ENCODE measurements at places on chromosomes 4 and X. TPM values are rescaled to one million over a fixed set of nuclear protein-coding genes. Genes with fewer than 3 reads are reported as not detected.

F8A2 gene
- total RNA-seq: not detected

PASD1 gene
- total RNA-seq: not detected

ADH1B gene
- not detected for total RNA-seq

PLAC8 gene
- 41.2 TPM for total RNA-seq

SOWAHB gene
- total RNA-seq: not detected

AR gene
- total RNA-seq: 0.05 TPM

ATP11C gene
- total RNA-seq: 20.0 TPM

RTL3 gene
- not detected for total RNA-seq

- DNase-seq: no peak
Measured at GRCh38 chr4:92968556-92968955, 664.8 kb downstream of the GRID2 start.

DNA sequence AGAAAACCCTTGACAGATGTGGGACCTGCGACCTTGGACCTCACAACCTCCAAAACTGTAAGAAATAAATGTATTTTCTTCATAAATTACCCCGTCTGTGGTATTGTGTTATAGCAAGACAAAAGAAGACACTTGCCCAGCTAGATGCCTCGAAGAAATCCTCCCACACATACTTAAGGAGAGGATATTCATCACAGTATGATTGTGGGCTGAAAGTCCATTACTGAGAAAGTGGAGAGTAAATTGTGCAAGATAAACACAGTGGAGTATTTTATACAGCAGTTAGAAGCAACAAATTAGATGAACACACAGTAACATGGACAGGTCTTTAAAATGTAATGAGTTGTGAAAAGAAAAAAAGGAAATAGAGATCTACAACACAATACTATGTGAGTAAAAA is 25.8 kb upstream of the PLA2G12A start:
- DNase-seq: no peak

- no peak for DNase-seq
Measured at GRCh38 chr4:88002786-88003185, 4.6 kb upstream of the PKD2 start.

GRCh38 chrX:21225643-21226042 is 148.6 kb upstream of the CNKSR2 start:
- no peak for DNase-seq

DNA sequence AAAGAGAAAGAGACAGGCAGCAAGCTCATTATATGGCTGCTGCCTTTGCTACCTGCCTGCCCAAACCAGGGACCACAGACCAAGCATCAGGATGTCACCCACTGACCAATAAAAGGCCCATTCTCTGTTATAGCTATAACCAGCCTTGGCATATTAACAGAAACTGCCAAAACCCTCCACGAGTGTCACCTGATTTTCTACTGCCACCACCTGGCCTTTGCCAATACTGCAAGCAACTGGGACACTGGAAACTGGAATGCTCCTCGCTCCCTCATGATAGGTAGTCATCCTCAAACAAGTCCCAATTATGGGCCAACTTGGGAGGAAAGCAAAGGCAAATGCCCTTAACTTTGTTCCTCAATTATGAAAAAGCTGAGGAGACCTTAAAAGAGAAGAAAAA is 76.0 kb downstream of the SPIN4 start:
- peak; percentile 62 for DNase-seq

- no peak for DNase-seq
Measured at GRCh38 chr4:108458681-108459080, 161.7 kb upstream of the RPL34 start.

DNA sequence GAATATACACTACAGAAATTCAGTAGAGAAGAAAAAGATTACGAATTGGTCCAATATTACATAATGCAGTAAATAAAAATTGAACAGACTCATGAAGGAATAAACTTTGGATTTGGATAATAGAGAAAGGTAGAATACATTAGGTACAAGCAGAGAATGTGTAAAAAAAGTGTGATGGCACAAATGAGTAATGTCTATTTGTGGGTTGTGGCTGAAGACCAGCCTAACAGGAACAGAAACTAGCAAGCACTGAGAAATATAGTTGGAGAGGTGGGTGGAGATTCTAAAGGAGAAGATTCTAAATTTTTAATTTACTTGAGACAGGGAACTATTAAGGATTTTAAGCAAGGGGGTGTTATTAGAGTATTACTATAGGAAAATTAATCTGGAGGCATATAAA is 15.2 kb upstream of the CLOCK start:
- DNase-seq: peak; percentile 40

- DNase-seq: no peak
Measured at GRCh38 chrX:13936521-13937225, 93.0 kb downstream of the GEMIN8 start.

DNA sequence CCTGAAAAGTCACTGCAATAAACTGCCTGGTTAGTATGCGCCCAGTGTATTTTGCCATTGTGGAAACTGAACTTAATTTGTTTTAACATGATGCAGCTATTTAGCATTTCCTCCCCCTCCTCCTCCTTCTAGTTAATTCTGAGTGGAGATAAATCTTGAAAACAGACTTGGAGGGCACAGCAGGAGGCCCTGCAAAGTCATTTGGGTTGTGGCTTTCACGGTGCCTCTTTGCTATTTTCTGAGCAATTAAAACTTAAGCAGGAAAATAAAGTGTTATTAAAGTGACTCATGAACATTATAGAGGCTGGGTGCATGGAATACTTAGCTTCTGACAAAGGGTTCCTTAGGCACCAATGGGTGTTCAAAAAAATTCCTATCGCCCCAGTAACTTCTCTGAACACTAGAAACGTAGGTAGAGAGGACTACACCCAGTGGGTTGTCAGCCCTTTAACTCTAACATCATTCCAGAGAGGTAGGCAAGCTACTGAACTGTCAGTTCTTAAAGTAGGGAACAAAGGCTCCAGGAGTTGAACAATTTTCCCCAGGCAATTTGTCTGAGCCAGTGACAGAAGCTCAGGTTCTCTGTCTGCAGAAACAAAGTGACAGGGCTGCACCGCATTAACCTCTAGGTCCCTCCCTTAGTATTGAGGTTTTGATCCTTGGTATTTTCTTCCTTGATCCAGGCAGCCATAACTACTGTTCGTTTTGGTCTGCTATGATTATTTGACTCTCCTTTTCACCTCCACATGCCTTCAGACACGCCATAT is 158.3 kb upstream of the KIT start:
- no peak for DNase-seq
